ENCODE measurements at places on chromosomes 7 and 10.

DNA sequence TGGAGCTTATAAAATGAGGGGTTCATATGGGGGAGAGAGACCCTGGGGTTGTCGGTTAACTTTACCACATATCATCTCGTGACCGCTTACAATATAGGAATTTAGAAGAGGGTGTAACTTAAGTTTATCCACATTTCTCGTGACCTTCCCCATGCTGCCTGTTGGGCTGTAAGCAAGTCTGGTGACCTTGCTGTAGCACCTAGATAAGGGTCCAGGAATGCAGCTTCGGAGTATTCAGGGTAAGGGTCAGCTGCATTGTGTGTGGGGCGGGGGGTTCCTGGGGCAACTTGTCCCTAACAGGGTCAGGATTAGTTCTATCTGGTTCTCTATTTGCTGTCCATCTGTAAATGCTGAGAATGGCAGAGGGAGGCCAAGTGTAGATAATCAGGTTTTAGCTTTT is 1.3 kb upstream of the CHST3 start:
- no peak for DNase-seq

GRCh38 chr7:139673762-139674161 is 104.0 kb downstream of the HIPK2 start:
- DNase-seq, result no peak

GRCh38 chr10:93468461-93469213 is 13.5 kb downstream of the MYOF start:
- no peak for DNase-seq

- DNase-seq, result no peak
Observed at GRCh38 chr7:7761340-7761973, 43.0 kb upstream of the RPA3 start.

DNA sequence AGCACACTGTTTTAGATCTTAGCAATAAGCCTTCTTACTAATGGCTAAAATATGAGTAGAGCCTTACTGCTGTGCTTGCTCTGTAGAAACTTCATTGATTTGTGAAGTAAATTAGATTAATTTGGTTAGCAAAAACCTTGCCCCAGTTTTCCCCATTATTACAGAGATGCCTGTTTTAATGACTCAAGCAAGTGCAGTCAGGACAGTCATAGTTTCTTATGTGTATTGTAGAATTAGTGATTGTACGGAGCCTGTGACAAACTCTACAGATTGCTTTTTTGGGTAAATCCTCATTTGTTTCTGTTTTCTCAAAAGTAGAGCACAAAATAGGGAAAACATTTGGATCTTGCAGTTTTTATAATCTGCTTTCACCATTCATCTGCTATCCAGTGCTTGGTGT is 7.0 kb downstream of the TAX1BP1 start:
- DNase-seq, result no peak

DNA sequence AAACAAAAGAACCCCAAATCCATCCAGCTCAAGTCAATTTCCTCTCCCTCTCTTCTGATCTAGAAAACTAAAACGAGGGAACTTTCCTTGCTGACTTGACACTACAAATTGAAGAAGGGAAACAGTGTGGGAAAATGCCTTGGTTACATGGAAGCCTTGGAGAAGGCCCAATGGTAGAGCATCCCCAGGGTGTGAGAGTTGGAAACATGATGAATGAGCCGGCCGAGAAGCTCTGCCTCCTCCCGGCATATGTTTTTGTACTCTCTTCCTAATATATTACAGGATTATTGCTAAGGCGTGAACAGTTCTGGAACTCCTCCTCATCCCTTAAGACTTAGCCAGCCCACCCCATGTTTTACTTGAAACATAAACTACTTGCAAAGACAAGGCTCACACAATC is 618.2 kb upstream of the MGMT start:
- DNase-seq, result no peak

DNA sequence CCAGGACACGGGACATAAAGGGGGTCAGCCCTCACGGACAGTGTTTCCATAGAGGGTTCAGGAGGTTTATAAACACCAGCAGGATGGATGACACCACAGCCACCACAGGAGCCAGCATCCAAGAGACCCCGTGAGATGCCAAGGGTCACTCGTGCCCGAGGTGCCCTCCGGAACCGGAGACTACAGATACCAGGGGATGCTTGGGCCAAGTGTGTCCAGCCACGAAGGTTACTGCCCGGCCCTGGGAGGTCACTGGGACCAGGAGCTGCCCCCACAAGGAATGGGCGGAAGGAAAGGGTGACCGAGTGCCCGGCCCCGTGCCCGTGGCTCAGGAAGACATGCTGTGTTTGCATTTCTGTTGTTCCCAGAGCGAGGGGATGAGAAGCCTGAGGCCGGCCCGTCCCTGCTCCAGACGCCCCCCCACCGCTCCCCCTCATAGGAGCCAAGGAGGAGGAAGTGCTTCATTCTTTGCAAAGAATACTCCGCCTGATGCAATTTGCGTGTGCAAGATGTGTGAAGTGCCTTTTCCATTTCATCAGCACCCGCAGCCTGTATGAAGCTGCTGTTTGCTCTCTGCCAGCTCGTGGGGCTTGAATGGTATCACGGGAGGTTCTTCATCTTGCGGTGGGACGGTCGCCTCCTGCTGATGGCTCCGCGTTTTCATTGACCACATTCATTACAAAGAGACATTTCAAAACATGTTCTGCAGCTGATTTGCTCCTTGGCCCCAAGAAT is 176.4 kb downstream of the ELFN1 start:
- no peak for DNase-seq

GRCh38 chr7:73742338-73742752 is 3.7 kb upstream of the ABHD11 start:
- no peak for DNase-seq

DNA sequence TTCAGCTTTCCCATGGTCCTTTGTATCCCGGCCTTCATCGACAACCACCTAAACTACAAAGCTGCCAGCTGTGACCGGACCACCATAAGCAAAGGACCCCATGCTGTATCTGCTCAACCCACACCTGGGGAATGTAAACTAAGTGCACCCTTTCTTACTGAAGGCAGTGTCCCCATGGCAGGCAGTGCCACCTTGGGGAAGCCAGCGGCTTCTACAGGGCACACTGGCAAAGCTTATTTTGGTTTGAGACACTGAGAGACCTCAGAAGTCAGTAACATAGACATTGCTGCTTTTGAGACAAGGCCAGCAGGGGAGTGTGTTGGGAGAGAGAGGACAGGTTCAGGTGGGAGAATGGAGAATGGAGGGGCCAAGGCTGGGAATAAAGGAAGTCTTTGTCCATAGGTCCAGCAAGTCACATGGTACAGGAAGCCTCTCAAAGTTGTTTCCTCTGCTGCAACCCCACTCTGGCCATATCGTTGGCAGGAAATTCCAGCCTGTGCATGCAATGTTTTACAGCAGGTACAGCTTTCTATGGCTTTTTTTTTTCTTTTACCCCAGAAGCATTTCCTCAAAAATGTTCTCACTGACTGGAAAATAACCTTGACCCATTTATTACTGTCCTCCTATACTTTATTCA is 85.9 kb upstream of the NPVF start:
- DNase-seq, result no peak

DNA sequence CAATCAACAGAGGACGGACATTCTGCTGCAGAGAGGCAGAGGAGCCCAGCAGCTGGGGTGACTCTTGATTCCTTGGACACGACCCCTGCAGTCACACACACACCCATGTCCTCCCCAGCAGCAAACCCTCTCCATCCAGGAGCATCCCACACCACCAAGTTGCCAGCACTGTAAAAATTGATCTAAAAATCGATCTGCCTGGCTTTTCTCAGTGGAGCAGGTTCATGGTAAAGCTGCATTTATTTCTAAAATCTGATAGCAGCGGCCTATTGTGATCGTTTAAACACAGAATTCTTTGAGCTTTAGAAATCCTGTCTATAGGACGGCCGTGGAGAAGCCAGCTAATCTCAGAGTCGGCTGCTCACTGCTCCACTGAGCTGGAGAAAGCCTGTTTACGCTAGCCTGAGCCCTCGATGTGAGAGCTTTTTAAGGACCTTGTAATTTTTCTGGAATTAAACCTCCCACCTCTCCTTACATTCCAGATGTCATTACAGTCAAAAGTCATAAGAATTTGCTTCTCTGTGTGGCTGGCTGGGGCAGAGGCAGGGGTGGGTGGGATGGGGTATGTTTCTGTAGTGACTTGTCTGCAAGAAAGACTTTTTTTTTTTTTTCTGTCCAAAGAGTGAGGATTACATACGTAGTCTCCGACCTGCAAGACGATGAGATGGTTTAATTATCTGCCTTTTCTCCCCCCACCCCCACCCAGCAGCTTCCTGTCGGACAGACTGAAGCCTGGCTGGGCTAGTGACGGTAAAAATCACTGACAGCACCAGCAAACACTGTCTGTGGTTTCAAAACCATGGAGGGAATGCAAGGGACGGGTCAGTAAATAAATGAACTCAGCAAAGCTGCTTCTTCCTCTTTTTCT is 31.6 kb downstream of the TRIM8 start:
- DNase-seq, result peak; percentile 40

DNA sequence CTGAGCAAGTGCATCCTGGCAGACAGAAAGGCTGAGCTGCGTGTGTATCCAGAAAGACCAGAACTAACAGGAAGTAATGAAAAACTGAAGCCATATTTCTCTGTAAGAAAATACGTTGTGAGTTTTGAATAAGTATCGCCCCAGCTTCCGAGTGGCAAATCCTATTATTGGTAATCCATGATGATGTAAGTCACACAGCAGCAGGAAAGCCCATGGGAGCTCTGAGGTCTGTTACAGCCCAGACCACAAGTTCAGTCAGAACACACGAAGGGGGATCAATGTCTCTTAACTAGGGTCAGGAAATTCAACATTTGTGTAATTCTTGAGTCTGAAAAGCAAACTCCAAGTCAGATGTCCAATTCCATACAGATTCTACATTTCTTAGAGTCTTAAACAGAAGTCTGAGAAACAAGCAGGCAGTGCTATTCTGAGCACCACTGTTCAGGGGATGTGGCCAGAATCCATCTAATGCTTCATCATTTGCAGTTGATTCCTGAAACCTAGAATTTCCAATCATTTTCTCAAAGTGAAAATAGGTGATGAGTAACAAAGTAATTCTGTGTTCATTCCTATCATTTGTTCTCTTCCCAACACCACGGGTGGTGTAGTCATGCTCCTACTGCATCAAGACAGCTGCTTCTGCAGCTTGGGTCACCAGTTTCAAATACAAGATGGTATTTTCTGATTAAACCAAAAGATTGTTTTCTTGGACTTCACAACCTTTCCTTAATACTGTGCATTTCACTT is at the start of gene LRIT2:
TSS of gene LRIT2 (minus strand) at position 118 of the 747 bp plus-strand sequence. CDS start at position 94, 24 bp downstream.
- DNase-seq, result no peak

DNA sequence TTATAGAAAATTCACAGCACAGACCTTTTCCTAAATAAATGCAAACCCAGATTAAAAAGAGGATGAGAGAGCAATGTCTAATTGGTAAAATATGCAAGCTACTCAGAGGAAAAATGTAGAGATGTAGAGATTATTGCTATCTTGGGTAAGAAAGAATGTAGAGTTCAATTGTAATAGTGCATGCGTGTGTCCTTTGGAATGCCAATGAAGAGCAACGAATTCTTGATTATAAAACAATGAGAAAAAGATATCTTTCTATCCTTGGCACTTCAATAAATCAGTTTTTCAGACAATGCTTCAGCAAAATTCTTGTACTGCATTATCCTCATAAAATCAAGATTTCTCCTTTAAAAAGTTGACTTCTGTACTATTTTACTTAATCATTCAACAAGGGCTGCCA is 50.9 kb downstream of the SEMA3D start:
- DNase-seq, result no peak

DNA sequence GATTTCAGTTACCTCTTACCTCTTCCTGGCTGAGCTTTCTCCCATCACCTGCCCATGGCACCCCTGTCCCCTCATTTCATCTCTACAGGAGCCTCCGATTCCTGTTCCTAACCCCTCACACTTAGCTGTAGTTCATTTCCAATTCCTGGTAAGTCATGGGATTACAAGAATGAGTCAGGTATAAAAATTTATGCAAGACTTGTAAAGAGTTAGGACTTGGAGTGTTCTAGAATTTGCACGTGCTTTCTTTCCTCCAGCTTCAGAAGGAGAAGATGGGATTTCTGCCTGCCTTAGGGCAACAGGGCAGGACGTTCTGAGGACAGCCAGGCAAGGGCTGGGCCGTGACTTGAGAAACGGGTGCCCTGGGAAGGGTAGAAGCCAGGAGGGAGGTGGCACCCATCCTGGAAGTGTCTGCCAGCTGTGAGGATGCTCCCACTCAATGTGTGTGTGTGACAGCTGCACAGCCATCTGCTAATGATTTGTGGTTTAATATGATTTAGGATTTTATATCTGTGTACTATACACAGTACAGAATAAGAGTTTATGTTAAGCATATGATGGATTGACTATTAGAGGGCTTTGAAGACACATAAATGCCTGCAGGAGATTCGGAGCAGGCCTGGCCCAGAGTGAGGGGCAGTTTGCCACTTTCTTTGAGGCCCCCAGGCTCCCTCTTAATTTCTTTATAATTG is 81.5 kb upstream of the VIPR2 start:
- DNase-seq, result no peak

- no peak for DNase-seq
Observed at GRCh38 chr10:5550250-5550545, 25.4 kb downstream of the CALML3 start.

DNA sequence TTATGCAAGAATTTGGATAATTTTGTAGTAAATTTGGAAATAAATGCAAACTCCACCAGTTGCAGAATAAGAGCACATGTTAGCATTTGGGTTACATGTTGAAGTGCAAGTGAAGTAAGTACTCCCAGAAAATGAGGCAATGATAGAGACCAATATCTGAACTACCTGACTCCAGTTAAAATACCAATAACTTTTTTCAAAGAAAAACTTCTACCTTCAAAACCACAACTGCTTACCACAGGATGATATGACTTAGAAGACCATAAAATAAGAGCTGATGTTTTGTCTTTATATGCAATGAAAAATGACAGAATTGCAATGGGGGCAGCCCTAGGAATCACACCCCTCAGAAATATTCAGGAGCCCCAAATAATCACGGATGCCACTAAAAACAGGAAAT is 561.6 kb upstream of the TEX47 start:
- DNase-seq, result no peak

GRCh38 chr10:27561334-27561733 is 57.2 kb downstream of the RAB18 start:
- no peak for DNase-seq

GRCh38 chr7:43856996-43857395 is 12.3 kb downstream of the MRPS24 start:
- DNase-seq, result no peak
